M059J (cell line): ENCODE measurements at places on chromosomes 12 and 14.

GRCh38 chr14:100735271-100735670 lies 8.6 kb downstream of the DLK1 start:
- DNase-seq: no peak

- DNase-seq: no peak
These were observed 154.9 kb downstream of the DYRK2 start for GRCh38 chr12:67803278-67803993.

- peak; percentile 95 for DNase-seq
These were observed 157.9 kb upstream of the PARP11 start for GRCh38 chr12:4030929-4031702.

- DNase-seq: no peak
These were observed 3.5 kb downstream of the RAB15 start for GRCh38 chr14:64968651-64969050.

- DNase-seq: no peak
These were observed 24.9 kb downstream of the PUS7L start for GRCh38 chr12:43733687-43734086.

- no peak for DNase-seq
These were observed 3.0 kb downstream of the INF2 start for GRCh38 chr14:104692261-104692938.

- peak; percentile 69 for DNase-seq
These were observed 232.1 kb downstream of the NAV3 start for GRCh38 chr12:78062786-78063185.

DNA sequence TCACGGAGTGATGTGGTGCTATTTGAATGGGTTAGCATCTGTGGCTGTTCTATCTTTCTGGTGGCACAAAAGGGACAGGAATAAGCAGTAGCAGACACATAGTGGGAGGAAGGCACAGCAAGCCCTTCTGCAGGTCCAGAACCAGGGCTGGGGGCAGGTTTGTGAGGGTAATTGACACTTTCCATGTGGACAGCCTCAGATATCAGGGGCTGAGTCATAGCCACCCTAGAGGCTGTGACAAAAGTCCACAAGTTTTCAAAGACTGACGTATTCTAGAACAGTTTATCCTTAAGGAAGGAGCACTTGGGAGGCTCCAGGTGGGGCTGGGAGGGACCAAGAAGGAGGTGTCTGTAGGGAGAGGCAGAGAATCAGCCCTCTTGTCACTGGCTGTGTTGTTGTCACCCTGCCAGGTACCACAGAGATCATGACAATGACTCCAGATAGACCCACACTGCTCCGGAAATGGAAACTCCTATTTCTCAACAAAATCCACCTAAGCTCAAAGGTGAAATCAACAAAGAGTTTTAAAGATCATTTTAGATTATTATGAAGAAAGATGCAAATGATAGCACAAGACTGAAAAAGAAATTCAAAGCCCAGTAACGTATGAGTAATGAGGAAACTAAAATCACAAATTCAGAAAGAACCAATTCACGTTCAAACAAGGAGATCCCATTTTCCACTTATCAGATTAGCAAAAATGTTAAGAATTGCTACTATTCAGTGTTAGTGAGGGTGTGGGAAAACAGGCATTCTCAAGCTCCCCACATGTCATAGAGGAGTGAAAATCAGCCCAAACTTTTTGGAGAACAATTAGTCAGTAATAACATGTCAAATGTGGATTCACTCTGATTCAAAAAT lies 48.3 kb downstream of the NFKBIA start:
- peak; percentile 54 for DNase-seq

- DNase-seq: peak; percentile 41
These were observed 673 bp downstream of the BEGAIN start for GRCh38 chr14:100586403-100587085.

DNA sequence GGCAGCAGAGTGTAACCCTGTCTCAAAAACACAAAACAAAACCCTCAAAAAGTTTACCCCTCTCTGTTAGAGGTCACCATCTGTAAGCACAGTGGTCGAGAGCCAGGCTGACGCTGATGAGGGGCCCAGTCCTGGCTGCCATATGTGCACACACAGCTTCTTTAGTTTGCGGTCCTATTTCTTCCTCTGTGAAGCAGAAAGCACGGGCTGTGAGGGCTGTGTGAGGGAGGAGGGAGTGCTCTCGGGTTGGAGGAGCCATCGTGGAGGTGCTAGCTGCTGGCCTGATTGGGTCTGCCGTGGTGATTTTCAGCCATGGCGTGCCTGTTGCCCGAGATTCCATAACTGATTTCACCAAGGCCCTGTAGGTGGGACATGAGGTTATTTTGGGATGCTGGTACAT lies 3.5 kb downstream of the ULK1 start:
- DNase-seq: no peak

- peak; percentile 41 for DNase-seq
These were observed 27.7 kb upstream of the CALM1 start for GRCh38 chr14:90368946-90369721.

GRCh38 chr12:88127855-88128254 lies 14.0 kb downstream of the CEP290 start:
- no peak for DNase-seq

- no peak for DNase-seq
These were observed 207.0 kb downstream of the SLC41A2 start for GRCh38 chr12:104751120-104751519.

DNA sequence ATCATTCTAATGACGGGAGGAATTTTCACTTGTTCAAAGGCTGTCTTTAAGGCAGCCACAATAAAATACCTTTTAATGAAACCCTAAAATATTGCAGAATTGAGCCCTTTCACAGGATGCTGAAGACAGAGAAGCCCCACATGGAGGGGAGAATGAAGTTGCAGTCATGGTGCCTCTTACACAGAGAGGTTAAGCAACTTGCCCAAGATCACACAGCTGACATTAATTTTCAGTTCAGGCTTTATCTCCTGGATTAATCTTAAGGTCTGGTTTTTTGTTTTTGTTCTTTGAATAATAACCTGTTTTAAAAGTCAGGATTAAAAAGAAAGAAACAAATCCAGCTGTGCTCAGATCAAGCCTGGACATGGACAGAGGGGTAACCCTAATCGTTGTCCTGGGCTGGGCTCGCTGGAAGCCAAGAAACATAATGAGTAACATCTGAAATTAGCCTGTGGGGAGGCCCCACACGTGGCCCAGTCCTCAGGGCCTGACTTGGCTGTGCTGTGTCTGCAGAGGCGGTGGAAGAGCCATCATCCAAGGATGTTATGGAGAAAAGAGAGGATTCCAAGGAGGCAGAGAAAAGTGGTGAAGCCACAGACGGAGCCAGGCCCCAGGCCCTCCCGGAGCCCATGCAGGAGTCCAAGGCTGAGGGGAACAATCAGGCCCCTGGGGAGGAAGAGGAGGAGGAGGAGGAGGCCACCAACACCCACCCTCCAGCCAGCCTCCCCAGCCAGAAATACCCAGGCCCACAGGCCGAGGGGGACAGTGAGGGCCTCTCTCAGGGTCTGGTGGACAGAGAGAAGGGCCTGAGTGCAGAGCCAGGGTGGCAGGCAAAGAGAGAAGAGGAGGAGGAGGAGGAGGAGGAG lies 8.0 kb downstream of the CHGA start:
- DNase-seq: no peak

DNA sequence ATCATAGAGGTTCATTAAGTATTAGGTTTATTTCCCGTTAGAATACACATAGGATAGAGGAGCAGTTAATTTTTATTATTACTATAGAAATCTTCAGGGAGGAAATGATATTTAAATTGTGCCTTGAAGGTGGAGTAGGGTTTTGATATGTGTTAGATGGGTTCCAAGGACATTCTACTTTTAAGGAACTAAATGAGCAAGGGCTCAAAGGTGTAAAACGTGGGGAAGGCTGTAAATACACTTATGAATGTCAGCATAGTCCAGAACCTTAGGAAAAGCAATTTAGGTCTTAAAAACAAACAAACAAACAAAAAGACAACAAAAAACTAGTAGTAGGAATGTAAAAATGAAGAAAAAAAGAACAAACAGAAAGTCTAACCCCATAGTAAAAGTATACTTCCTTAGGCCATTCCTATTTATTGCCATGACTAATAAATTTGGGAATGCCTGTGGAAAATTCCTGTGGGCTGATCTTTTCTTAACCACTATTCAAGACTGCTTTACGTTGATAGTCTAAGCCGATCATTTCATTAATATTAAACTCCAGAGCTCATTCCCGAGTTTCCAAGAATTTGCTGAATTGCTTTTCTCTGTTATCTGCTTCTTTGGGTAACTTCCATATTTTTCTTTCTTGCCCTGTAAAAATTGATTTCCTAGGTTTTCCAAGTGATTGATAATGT lies 180.3 kb downstream of the RAD51B start:
- peak; percentile 87 for DNase-seq

DNA sequence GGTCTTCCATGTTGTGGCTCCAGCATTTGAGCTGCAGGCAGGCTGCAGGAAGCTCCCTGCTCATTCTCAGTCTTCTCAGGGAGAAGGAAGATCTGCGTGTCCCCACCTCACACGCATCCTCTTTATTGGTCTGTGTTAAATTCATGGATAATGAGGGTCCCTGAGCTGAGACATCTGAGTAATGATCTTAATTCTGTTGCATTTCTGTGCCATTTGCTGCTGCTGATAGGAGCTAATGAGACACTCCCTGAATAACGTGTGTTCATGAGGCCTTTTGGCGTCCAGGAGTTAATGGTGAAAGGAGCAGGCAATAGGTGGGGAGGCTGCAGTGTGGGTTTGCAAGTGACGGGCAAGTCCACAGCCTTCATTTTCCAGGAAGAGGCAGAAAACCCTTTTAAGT lies 46.6 kb upstream of the OAS1 start:
- no peak for DNase-seq

- DNase-seq: no peak
These were observed 41.7 kb upstream of the FRS2 start for GRCh38 chr12:69428351-69429073.

- DNase-seq: no peak
These were observed 216.5 kb upstream of the RTL1 start for GRCh38 chr14:101119830-101120571.
